ENCODE measurements at places on chromosomes 5 and 9.

- no peak for DNase-seq
Observed at GRCh38 chr5:178301641-178302040, 69.0 kb upstream of the PHYKPL start.

DNA sequence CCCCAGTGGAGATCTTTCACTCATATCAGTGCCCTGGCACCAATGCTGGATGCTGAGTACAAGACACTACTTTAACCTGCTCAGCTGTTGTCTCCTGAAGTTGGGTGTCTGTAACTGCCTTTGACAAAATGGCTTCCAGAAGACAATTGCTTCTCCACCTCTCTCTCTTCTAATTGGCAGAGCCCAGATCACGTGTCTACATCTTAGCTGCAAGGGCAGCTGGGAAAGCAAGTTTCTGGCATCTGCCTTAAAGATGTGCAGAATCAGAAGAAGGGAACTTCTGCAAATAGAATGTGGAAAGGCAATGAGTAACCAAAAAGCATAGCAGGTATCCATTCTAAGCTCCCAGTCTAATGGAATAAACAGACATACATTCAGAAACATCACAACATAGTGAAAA lies 81.1 kb downstream of the PDZD2 start:
- DNase-seq, result no peak

- no peak for DNase-seq
Observed at GRCh38 chr9:77735494-77735893, 87.4 kb upstream of the GNA14 start.

- DNase-seq, result no peak
Observed at GRCh38 chr9:137302449-137303150, 529 bp upstream of the NRARP start.

DNA sequence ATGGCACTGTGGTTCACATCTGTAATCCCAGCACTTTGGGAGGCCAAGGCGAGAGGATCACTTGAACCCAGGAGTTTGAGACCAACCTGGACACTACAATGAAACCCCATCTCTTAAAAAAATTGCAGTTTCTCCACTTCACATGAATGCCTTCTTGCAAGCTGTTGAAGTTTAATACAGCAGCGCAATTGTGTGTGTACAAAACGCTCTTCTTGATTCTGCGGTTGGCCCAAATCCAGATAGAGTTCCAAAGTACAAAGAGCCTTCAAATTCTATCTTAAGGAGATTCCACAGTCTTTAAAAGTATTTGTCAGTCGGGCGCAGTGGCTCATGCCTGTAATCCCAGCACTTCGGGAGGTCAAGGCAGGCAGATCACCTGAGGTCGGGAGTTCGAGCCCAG lies 9.3 kb upstream of the SETX start:
- DNase-seq, result no peak

DNA sequence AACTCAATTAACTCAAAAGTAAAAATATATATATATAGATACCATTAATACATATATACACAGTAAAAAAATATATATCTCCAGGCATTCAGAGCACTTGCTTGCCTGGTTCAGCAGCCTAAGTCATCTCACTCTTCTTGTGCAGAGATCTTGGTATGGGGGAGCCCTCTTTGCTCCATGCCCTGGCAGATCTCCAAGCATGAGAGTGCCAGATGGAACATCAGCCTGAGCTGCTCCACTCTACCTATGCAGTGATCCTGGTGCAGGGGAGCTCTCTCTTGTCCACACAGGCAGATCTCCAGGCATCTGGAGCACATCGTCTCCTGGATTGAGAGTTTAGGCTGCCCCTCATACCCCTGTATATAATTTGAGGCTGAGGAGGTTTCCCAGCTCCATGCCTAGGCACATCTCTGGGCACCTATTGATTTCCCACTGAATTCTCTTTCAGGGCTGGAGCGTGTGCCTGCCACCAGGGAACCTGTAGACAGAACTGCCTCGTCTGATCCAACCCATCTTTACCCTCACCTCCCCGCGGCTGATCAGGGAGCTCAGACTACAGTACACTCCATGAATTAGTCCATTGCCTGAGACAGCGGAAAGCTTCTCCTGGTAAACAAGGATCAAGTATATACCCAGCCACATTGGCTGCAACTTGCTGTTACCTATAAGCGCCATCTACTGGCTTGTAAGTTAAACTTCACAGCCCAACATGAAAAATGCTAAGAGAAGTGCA lies 342.4 kb upstream of the GRIA1 start:
- no peak for DNase-seq

GRCh38 chr9:108766626-108767161 lies 89.1 kb downstream of the ACTL7B start:
- no peak for DNase-seq

GRCh38 chr5:92801911-92802310 lies 779.1 kb downstream of the NR2F1-AS1 start:
- DNase-seq, result no peak

- no peak for DNase-seq
Observed at GRCh38 chr9:88791105-88791805, 200.0 kb upstream of the S1PR3 start.

DNA sequence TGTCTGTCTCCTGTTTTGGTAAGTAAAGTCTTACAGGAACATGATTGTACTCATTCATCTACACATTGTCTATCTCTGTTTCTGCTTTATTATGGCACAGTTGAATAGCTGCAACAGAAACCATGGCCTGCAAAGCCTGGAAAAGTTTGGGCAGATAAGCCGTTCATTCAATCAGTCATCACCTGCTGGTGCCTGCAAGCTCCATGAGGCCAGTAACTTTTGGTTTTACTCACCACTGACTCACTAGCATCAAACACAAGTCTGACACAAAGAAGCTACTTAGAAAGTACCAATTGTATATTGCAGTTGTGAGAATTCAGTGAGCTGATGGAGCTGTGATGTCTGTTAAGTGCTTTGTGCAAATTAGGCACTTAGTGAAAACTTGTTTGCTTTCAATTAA lies 373.6 kb upstream of the SGCD start:
- no peak for DNase-seq

GRCh38 chr5:149426931-149427330 lies 47.8 kb upstream of the IL17B start:
- no peak for DNase-seq

DNA sequence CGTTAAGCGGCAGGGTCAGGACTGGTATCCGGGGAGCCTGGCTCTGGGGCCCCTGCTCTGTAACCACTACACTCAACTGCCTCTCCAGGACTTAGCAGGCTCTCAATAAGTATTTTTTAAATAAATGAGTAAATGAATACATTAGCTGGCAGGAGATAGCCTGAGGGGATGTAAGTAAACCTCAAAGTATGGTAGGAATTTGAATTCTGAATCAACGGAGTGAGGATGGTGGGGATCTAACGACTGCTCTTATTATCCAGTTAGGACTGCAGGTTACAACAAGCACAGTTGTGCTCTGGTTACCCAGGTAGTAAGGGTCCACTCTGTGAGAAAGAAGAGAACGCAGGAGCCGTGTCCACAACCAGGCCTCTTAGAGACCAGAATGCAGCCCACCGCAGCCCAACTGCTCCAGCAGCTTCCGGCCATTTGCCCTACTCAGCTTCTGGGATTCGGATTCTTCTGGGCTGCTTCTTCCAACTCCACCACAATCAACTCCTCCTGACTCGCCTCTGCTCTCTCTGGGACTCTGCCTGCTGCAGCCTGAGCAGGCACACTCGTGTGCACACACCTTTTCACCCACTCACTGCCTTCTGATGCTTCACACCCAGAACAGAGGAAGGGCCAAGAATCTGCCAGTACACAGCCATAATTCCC lies 52.6 kb downstream of the MED27 start:
- DNase-seq, result no peak

DNA sequence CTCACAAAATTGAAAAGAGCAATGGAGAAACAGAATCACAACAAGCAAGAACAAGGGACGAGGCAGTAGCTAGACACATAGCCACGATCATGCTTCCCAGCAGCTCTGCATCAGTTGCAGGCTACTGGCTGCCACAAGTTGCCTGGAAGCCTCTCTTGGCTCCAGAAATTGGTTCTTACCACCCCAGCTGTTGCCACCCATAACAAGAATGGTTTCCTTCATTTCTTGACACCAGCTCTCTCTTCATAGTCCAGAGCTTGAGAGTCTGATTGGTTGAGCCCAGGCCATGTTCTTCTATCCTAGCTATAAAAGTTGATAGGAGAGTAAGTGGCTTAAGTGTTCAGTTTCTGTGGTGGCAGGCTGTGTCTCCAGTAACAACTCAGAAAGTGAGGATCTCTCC lies 210.7 kb upstream of the ANKRD55 start:
- DNase-seq, result no peak

DNA sequence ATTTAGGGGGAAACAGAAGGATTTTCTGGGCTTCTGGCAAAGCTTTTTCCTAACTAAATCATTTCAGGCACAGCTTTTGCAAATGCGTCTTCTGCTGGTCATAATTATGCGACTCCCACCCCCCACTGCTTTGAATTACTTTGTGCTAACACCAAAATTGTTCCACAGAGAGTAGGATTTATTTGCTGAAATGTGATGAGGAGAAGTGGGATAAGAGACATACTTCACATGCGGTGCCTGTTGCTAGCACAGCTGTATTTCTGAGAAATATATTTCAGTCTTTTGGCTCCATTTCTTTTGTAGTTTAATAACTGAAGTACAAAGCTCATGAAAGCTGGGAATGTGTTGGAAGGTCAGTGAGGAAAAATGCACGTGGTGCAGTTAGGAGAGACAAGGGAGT lies 83.2 kb upstream of the TAS2R1 start:
- DNase-seq, result no peak

- no peak for DNase-seq
Observed at GRCh38 chr5:159411115-159411514, 80.8 kb upstream of the IL12B start.

- no peak for DNase-seq
Observed at GRCh38 chr9:8391566-8391965, 592.0 kb upstream of the DMAC1 start.

DNA sequence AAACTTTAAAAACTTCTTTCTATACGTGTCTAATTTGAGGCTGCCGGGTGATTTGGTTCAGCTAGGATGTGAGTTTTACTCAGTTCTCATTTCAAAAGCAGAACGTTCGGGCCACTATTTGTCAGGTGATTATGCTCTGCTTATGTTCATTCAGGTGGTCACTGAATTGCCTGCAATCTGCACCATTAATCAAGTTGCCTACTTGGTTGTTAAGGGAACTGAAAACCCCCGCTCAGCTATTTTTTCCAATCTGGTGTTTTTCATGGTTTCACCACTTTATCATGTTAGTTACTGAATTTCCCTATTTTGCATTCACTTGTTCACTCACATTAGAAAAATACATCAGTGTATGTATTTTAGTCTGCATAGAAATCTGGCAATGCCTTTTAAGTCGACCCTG lies 523.0 kb downstream of the CSNK1G3 start:
- no peak for DNase-seq

GRCh38 chr5:39194466-39195136 lies 24.8 kb downstream of the FYB1 start:
- no peak for DNase-seq

DNA sequence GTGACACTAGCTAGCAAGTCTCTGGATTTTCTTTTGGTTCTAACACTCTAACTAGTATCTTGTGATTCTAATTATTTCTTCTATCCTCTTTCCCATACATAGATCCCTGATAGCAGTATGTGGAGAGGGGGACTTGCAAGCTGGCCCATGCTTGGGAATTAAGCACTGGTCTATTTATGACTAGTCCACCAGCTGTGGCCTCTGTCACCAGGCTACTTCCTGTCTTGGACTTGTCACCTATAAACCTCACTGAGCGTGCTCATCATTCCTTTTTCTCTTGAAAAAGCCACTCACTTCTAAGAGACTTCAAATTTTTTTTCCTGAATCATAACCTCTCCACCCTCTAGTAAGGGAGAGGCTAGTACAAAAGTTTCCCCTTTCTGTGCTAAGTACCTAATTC lies 32.3 kb upstream of the MAMDC2 start:
- DNase-seq, result no peak

DNA sequence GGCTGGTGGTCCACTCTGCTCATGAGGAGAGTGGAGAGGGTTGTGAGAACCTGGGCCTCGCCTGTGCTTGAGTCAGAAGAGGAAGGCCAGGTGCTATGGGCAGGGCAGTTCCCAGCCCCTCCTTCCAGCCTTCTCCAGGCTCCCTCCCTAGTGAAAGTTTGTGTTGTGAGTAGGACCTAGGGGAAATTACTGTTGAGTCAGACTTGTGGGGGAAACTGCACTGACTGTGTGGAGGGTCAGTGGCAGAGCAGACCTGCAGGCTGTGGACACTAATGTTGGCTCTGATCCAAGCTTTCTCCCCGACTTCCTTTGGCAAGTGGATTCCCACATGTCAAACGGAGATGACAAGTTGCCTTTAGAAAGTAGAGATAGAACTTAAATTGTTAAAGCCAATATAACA lies 102.6 kb downstream of the ARHGAP26 start:
- DNase-seq, result no peak

- no peak for DNase-seq
Observed at GRCh38 chr9:32378993-32379729, 5.3 kb upstream of the ACO1 start.

DNA sequence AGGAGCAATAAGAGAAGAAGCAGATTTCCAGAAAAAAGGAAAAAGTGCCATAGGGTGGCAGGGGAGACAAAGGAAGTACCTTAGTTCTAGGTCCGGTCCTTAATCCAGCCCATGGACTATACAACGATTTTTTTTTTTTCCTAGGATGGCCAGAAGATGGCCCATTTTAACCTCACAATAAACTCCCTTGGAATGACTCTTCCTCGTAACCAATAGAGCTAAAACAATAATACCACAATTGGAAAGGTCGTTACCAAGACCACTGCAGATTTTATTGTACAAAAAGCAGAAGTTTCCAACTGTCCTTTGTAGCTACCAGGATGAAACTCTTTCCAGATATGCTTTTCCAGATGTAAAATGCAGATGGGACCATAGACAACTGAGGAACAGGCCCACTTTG lies 34.4 kb upstream of the SSBP2 start:
- no peak for DNase-seq

DNA sequence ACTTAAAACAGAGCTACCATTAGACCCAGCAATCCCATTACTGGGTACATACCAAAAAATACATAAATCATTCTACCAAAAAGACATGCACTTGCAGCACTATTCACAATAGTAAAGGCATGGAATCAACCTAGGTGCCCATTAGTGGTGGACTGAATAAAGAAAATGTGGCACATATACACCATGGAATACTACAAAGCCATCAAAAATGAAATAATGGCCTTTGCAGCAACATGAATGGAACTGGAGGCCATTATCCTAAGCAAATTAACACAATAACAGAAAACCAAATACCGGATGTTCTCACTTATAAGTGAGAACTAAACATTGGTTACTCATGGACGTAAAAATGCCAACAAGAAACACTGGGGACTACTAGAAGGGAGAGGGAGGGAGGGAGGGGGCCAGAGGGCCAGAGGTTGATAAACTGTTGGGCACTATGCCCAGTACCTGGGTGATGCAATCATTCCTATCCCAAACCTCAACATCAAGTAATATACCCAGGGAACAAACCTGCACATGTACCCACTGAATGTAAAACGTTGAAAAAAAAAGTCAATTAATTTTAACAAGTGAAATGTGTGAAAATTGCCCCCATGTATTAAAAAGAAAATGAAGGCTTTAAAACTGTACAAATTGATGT lies 24.5 kb upstream of the GPR150 start:
- no peak for DNase-seq

GRCh38 chr9:21904371-21904770 lies 89.8 kb downstream of the CDKN2A start:
- no peak for DNase-seq

Data from stimulated activated CD8-positive, alpha-beta memory T cell treated with anti-CD3 and anti-CD28 coated beads, Interleukin-4, amount 100 ng/mL, for 1 hour (primary cell).